ENCODE measurements at places on chromosomes 3 and 15. TPM values are rescaled to one million over a fixed set of nuclear protein-coding genes. Genes with fewer than 3 reads are reported as not detected.
A peak's percentile ranks its signal among the peaks of the same experiment; 100 is the strongest.

Gene TM4SF1
- total RNA-seq = 106 TPM

Gene TMC3
- total RNA-seq = not detected

Gene LIPH
- total RNA-seq = not detected

Gene SLC25A38
- 14.9 TPM for total RNA-seq

DNA sequence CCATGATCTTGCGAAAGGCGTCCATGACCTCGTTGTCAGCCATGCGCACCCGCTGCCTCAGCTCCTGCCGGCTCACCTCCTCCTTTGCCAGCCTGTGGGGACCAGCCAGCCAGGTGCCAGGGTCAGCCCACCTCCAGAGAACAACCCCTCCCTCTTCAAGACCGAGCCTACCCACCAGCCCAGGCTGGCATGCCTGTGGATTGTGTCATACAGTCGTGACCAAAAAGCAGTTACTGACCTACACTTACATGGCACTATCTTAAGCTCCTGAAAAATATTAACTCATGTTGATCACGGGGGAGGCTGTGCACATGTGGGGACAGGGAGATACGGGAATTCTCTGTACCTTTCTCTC lies 10.7 kb upstream of the CAMK1 start:
- DNase-seq = no peak

GRCh38 chr15:73684581-73685455 lies 635 bp downstream of the CD276 start:
- peak; percentile 85 for DNase-seq

DNA sequence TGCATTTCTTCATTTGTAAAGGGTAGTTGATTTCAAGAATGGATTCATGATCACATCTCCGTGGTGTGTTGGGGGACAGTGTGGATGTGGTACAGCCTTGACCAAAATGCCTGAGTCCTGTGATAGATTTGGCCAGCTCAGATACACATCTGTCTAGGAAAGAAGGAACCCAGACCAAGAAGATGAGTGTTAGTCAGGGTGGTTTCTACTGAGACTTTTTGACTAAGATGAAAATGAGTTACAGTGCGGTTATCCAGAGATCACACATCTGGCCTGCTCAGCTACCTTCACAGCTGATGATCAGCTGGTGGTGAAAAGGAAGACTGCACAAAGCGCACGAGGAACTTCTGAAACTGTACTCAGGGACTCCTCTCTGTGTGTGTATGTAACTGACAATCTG lies 68.0 kb downstream of the FNDC3B start:
- no peak for DNase-seq

DNA sequence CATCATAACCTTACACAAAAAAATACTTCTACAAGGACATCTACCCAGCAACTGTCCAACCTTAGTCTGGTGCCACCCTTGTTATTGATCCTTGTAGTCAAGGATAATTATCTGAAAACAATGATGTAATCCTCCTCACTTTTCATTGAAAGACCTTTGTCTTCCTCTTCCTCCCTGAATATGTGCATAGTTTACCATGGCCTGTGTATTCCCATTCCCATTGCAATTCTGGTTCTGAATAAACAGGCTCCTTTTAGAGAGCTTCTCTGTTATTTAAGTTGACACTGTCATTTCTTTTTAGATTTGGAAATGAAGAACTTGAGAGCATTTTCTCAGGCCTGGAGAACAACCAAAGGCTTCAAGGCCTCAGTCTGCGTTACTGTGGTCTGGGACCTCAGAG lies 53.3 kb upstream of the RNF7 start:
- no peak for DNase-seq

DNA sequence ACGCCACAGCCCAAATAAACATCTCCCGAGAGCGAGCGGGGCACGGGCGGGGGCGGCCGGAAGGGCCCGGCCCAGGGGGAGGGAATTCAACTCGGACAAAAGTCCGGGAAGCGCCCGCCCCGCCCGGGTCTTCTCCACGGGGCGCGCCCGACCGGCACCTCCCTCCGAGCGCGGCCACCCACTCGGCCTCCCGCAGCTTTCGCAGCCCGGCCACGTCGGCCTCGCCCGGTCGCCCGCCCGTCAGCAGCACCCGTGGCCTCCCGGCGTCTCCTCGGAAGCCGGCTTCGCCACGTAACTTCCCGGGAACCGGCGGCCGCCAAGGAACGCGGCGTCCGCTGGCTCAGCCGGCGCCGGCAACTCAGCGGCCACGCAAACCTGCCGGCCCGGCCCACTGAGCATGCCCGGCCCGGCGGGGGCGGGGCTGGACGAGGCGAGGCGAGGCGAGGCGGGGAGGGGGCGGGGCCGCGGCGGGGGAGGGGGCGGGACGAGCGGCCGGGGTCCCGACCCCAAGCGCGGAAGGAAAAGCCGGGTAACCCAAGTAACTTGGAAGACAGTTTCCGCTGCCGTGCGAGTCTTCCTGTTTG lies at the start of gene TJP1:
TSS of gene TJP1 (minus strand) at position 369 of the 584 bp plus-strand sequence. CDS start 440 bp downstream, outside the sequence.
- DNase-seq = peak; percentile 92

DNA sequence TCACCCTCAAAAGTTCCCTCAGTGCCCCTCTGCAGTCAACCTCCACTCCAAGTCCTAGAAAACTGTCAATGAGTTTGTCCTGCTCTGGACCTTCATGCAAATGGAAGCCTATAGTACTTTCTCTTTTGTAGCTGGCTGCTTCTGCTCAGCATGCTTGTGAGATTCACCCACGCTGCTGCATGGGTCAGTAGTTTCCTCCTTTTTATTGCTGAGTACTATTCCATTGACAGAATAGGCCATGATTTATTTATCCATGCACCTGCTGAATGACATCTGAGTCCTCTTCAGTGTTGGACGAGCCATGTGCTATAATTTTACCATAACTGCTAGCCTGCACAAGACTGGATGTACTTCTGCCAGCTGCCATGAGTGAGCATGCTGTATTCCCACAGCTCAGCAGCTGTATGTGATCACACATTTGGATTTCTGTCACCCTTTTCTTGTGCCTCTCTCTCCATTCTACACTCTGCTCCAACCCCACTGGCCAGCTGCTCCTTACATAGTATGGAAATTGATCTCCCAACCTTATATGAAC lies 26.3 kb downstream of the CDCP1 start:
- no peak for DNase-seq

DNA sequence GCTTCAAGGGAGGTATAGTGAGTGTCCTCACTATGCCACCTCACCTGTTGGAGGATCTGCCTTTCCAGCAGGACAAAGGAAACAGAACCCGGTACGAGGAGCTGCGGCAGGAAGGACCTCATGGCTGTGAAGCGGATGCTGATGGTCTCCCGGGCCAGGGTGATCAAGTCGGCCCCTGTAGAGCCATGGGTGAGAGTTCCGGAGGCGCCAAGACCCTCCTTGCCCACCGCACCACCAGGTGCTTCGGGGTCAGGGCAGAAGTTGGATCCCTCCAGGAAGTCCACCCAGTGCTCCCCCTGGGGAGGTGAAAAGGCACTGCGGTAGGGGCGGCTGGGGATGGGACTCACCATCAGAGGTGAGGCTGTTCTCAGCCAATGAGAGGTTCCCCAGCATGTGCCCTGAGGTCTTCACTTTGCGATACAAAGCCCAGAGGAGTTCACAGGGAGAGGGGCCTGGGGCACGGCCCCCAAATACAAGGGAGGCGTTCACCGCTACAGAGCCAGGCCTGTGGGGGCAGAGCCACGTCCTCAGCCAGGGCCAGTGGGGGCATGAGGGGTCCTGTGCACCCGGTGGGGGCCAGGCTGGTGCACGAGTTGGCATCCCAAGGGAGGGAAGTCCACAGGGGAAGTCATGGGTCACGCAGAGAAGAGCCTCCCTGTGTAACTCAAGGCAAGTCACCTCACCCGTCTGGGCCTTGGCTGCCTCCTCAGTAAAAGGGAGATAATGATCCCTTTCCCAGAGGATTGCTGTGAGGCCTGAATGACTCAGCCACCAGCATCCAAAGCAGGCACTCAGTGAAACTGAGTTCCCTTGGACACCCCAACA lies 27.7 kb downstream of the C15orf39 start:
- peak; percentile 67 for DNase-seq

- DNase-seq = no peak
Measured at GRCh38 chr3:113423699-113424098, 17.6 kb downstream of the CFAP44 start.

DNA sequence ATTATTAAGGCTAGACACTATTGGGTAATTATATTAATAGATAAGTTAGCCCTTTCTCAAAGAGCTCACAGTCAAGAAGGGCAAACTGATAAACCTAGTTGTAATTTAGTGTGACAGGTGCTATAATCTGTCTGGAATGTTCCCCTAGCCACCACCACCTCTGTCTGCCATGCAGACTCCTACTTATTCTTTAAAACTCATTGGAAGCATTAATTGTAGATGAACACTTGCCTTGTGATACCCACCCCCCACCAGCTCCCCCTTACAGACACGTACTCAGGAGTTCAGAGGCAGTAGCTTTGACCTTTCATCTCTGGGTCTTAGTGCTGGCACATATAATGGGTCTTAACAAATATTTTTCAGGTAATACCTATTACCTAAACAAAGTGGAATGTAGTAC lies 195.9 kb downstream of the TP63 start:
- DNase-seq = no peak

DNA sequence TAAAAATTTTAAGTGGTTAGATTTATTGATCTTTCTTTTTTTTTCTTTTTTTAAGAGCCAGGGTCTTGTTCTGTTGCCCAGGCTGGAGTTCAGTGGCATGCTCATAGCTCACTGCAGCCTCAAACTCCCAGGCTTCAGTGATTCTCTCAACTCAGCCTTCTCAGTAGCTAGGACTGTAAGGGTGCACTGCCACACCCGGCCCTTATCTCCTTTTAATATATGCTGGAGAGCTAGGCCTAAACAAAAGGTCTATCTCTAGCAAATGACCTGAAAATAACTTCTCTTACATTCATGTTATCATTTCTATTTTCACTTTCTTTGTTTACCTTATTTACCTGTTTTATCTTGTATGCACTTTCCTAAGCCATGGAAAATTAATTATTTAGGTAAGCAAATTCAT lies 35.2 kb upstream of the MELTF start:
- DNase-seq = no peak

DNA sequence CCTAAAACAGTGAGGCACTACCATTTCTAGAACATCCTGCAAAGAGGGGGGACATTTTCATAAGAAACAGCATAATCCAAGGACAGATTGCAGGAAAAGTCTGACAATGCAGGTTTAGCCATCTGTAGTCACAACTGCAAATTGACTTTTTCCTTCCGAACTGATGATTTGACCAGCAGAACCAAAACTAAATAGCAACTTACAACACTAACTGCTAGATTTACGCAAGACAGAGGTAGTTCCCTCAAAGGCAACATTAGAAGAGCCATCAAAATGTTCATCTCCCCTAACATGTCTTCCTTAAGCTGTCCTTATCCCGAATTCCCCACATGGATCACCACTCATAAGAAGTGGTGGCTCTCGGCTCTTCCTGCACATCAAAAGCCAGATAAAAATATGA lies 129.6 kb downstream of the GADL1 start:
- DNase-seq = no peak

DNA sequence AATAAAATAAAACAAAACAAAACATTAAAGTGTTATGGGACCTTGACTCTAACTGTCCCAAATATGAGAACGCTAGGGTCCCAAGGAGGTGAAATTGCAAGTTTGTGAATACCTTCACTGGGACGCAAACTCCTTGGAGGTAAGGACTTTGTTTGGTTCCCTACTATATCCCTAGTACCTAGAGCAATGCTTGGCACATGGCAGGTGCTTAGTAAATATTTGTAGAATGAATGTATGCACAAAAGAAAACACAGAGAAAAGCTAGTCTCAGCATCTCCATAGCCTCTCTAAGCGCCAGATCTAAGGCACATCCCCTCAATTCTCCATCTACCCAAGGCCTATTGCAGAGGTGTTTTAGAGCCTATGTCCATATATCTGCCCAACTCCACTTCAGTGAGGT lies 30.5 kb downstream of the GPR176 start:
- no peak for DNase-seq

DNA sequence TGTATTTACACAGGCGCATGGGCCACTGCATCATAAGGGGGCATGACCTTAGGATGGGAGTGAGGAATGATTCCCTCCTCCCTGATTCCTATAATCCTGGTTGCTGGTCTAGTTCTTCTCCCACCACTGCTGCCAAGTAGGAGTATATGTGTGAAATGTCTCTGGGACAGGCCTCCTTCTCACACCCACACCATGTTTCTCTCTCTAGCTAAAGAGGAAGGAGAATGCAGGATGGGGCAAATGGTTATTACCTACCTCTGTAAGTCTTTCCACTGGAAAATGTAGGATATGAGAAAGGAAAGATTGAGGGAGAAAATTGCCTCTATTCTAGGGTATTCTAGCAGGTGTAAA lies 159.2 kb downstream of the THSD4 start:
- DNase-seq = no peak

- no peak for DNase-seq
Measured at GRCh38 chr3:128436214-128436613, 30.5 kb downstream of the DNAJB8 start.

GRCh38 chr3:38646630-38647029 lies 2.9 kb downstream of the SCN5A start:
- no peak for DNase-seq

GRCh38 chr3:160200353-160200752 lies 24.9 kb upstream of the C3orf80 start:
- no peak for DNase-seq

- no peak for DNase-seq
Measured at GRCh38 chr15:50964075-50964474, 55.6 kb downstream of the AP4E1 start.

GRCh38 chr15:94397337-94397736 lies 166.0 kb downstream of the MCTP2 start:
- no peak for DNase-seq

GRCh38 chr15:28887339-28888174 lies 1.8 kb downstream of the APBA2 start:
- no peak for DNase-seq

GRCh38 chr3:147393261-147393942 lies 12.9 kb downstream of the ZIC4 start:
- no peak for DNase-seq

DNA sequence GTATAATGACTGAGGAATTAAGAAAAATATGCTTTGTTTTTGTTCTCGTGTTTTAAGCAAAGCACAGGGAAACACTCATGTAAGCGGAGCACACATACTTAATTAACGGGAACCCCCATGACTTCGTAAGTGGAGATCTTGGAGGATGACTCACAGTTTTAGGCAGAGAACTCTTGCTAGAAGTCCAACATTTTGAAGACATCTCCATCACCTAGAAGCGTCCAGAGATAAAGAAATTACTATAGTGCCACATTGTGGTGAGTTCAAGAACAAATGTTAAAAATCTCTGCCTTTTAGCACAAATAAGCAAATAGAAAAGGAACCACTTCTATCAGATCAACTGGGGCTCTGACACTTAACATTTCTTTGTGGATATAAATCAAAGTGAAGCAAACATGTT lies 194.1 kb upstream of the ARHGEF26 start:
- no peak for DNase-seq

DNA sequence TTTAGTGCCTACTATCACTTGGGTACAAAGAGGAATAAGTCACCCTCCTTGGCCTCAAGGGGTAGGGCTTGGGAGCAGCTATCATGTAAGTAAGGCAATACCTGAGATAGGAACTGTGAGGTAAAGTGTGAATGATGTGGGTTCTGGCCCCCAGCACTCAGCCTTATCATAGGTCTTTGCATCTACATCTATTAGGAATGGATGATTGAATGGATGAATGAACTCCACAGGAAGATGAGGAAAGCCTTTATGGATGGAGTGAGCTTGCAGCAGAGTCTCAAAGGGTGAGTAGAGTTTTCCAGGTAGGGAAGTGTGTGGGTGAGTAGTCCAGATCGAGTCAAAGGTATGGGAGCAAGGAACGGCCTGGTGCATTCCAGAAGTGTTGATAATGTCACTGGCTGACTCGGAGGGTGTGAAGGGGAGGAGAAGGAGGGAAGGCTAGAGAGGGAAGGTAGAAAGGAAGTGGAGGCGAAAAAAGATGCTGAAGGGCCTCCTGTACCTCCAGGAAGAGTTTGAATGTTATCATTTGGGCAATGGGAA lies 13.1 kb upstream of the ABHD2 start:
- no peak for DNase-seq
